ENCODE measurements at places on chromosomes 11 and 22.

DNA sequence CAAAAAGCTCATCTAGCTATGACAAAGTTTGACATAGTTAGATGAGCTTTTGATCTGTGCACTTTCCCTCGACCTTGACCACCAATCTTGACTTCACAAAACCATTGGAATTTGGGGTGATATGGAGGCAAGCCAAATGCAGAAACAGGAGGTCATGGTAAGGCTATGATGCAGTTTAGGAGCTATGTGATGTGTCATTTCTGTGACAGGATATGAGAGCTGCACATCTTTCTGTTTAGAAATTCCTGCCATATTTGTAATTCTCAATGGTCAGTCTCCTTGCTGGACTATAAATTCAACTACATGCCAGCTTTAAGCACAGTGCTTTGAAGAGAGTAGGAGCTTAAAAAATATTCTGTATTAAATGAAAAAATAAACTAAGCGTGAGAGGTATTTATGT lies 12.9 kb downstream of the OR51B6 start:
- no peak for DNase-seq

- no peak for DNase-seq
These were observed 12.0 kb downstream of the STX3 start for GRCh38 chr11:59767225-59767611.

GRCh38 chr11:134727636-134728035 lies 315.6 kb upstream of the B3GAT1 start:
- no peak for DNase-seq

GRCh38 chr22:30858976-30859713 lies 109.4 kb downstream of the MORC2 start:
- no peak for DNase-seq

DNA sequence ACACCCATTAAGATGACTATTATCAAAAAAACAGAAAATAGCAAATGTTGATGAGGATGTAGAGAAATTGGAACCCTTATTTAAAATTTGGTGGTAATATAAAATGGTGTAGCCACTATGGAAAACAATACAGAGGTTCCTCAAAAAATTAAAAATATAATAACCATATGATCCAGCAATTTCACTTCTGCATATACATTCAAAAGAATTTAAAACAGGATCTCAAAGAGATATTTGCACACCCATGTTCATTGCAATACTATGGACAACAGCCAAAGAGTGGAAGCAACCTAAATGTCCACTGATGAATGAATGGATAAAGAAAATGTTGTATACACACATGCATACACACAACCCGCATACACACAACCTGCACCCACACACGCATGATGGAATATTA lies 102.2 kb downstream of the FAM168A start:
- no peak for DNase-seq

DNA sequence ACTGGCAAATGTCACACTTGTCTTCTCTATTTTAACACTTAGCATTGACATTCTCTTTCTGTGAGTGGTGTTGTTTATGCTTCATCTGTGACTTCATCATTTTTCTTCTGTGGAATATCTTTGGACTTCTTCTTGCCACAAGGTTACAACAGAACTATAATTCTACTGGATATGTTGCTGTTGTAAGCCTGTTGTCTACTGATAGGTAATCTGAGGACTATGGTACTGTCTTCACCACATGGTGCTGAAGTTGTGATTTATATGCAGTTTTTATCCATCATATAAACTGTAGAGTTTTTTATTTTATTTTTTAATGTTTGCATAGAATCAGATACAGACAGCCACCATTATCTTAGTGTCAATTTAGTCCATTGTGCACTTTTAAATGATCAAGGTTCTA lies 622.2 kb upstream of the CNTN5 start:
- DNase-seq = no peak

- no peak for DNase-seq
These were observed 14.5 kb downstream of the SEPTIN3 start for GRCh38 chr22:41983513-41984405.
